Esophagus squamous epithelium (tissue), 5 donors: ENCODE measurements at places on chromosomes 1 and 21.

GRCh38 chr1:27290581-27290980 is 31.4 kb upstream of the TMEM222 start:
- DNase-seq: no peak

GRCh38 chr1:111834956-111835355 is 79.3 kb downstream of the DDX20 start:
- no peak for DNase-seq

DNA sequence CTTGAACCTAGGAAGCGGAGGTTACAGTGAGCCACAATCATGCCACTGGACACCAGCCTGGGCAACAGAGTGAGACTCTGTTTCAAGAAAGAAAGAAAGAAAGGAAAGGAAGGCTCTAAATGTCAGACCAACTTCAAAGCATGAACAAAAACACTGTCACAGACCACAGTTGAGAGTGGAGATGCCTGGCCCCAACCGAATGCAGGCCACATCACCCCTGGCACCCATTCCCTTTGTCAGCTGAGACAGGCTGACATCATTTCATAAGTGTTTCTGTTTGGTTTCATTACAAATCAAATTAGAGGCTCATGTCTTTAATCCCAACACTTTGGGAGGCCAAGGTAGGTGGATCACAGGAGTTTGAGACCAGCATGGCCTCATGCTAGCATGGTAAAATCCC is 28.6 kb upstream of the NADK start:
- no peak for DNase-seq

DNA sequence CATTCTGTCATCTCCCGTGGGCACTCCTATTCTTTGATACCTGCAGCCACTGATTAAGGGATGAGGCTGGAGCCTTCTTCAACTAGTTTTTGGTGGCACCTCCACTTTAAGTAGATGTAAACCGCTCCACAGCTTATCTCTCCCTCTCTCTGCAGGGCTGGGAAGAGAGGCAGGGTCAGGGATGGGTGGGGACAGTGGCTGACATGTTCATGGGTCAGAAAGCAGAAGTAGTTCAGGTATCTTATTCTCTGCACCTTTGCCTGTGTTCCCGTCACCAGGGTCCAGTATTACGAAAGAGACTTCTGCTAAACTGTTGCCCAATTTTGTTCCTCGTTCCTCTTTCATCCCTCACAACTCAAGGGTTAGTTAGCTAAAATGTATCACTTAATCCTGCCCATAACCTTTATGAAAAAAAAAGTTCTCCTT is 51.7 kb upstream of the EDEM3 start:
- no peak for DNase-seq

GRCh38 chr1:47184090-47184821 is 5.6 kb downstream of the PDZK1IP1 start:
- no peak for DNase-seq

GRCh38 chr1:163650624-163651023 is 328.9 kb downstream of the NUF2 start:
- no peak for DNase-seq

DNA sequence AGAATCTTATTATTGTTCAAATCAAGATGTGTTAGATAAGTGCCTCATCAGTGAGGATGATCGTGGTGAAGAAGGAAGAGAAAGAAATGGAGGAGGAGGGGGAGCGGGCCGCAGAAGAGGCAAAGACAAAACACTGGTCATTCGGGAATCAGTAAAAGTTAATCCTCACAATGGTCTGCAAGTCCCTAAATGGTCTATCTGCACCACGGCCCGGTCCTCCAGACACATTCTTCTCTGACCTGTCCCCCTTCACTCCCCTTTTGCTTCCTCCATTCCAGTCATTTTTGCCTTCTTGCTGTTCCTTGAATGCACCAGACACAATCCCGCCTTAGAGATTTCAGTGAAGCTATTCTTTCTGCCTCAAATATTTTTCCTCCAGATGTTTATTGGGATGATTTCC is 240.1 kb upstream of the ADGRL2 start:
- no peak for DNase-seq

- no peak for DNase-seq
These were observed 20.5 kb upstream of the THRAP3 start for GRCh38 chr1:36203554-36204346.

GRCh38 chr1:38064197-38064903 is 17.8 kb upstream of the POU3F1 start:
- DNase-seq: no peak

DNA sequence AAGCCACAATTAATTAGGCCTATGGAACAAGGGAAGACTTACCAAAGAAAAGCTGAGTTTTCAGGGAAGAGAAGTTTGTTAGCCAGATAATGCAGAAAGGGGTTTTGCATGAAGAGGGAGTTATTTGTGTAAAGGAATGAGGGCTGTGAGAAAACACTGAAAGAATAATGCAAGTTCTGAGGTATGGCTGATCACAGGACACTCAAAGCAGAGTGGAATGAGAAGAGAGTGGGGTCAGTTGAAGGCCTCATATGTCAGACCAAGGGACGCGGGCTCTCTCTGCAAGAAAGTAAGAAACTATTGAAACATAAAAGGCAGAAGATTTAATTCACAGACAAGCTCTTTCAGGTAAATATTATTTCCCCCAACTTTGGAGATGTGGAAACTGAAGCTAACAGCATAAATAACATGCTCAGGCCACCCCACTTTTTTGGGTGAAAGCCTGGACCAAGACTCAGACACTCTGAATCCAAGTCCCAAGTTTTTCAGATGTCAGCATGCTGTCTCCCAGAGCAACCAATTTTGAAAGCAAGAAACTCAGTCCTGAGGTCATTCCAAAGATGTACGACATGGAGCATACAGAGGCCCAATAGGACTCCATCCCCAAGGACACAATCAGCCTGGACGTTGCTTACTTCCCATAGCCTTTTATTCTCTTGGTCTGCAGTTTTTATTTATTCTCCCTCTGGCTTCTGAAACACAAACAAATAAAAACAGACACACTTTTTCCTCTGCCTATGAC is 47.3 kb upstream of the FGGY start:
- no peak for DNase-seq

DNA sequence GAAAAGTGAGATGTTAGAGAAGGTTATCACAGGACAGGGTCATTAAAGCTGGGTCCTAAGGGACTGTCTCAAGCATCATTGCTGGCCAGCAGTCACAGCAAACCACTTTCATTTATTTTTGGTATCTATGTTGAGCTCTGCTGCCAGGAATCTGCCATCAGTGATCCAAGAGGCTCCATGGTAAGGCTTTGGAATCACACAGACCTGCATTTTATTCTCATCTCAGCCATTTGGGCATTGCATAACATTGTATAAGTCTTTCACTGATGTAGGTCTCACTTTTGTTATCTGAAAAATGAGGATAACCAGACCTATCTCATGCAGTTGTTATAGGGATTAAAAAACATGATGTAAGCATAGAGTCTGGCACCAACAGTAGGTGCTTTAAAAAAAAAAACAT is 77.5 kb downstream of the OMA1 start:
- DNase-seq: no peak

GRCh38 chr1:161215076-161215475 is at the start of gene FCER1G:
Gene FCER1G, plus strand, starts transcription at chr1:161215295. Its CDS starts 27 bp downstream, at chr1:161215322.
- no peak for DNase-seq

- DNase-seq: no peak
These were observed 134.2 kb downstream of the DNAH14 start for GRCh38 chr1:225063722-225064121.

DNA sequence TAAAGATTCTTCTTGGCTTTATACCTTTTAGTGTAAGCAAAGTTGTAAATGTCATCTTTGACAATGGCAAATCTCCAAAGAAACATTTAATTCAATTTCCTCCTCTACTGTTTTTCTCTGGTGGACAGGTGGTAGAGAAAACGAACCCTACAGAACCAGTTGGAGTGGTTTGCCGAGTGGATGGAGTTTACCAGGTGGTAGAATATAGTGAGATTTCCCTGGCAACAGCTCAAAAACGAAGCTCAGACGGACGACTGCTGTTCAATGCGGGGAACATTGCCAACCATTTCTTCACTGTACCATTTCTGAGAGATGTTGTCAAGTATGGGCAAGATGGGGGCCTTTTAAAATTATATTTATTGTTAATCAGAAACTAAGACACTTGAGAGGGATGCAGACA is 25.8 kb downstream of the UAP1 start:
- no peak for DNase-seq

- DNase-seq: no peak
These were observed 34.1 kb downstream of the TP53BP2 start for GRCh38 chr1:223811634-223812101.

- no peak for DNase-seq
These were observed 2.7 kb downstream of the PDIK1L start for GRCh38 chr1:26114165-26114927.

GRCh38 chr1:3465091-3465934 is 10.8 kb downstream of the ARHGEF16 start:
- no peak for DNase-seq

DNA sequence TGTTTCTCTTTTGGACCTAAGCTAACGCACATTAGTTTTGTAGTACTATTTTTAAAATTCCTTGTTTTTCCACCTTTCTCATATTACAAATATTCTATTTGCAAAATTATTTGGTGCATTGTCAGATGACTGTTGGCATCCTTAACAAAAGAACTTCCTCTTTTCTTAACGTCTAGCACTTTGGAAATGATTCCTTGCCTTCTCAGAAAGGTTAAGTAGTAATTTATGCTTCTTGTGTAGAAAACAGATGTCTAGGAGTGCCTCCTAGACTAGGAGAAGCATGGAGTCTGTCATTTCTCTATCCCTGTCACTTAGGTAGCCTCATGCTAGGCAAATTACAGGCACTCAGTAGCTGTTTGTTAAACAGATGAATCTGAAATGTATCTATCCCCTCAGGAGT is 64.4 kb downstream of the HSPA13 start:
- no peak for DNase-seq

GRCh38 chr1:241045659-241046058 is 311.3 kb downstream of the RGS7 start:
- DNase-seq: no peak

DNA sequence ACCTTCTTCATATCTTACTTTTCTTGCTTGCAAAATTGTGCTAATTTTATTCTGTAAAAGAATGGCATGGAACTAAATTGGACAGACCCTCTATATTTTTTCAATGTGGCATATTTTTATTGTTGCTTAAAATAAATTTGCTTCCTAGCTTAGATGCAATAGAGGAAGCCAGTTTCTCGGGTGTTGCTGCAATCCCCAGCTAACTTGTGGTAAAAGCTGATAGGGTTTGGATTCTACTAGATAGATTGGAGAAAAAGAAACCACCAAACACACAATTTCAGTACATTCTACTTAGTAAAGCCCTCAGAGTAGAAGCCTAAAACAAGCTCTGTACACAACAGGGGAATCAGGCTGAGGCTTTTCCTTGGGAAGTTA is 49.5 kb upstream of the GCLM start:
- DNase-seq: no peak
